ENCODE measurements at places on chromosomes 12 and 14.

- no peak for DNase-seq
Measured at GRCh38 chr12:112219195-112219594, 93.8 kb downstream of the TRAFD1 start.

DNA sequence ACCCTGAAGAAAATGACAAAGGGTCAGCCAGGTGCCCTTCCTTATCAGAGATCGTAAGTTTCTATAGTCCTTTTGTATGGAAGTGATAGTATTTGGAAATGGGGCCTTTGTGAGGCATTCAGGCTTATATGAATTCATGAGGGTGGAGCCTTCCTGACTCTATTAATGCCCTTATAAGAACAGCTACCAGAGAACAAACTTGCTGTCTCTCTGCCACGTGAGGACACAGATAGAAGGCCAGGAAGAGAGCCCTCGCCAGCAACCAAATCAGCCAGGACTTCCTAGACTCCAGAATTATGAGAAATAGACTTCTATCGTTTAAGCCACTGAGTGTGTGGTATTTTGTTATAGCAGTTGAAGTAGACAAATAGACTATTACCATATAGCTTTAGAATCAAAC, 36.7 kb downstream of the TRMT5 start:
- DNase-seq = no peak

GRCh38 chr12:116076399-116076798, 201.1 kb downstream of the MED13L start:
- DNase-seq = no peak

- DNase-seq = no peak
Measured at GRCh38 chr14:66496188-66496807, 10.1 kb downstream of the CCDC196 start.

- no peak for DNase-seq
Measured at GRCh38 chr14:35687335-35687939, 121.7 kb downstream of the RALGAPA1 start.

GRCh38 chr12:96249196-96250118, 55.3 kb downstream of the ELK3 start:
- DNase-seq = no peak

DNA sequence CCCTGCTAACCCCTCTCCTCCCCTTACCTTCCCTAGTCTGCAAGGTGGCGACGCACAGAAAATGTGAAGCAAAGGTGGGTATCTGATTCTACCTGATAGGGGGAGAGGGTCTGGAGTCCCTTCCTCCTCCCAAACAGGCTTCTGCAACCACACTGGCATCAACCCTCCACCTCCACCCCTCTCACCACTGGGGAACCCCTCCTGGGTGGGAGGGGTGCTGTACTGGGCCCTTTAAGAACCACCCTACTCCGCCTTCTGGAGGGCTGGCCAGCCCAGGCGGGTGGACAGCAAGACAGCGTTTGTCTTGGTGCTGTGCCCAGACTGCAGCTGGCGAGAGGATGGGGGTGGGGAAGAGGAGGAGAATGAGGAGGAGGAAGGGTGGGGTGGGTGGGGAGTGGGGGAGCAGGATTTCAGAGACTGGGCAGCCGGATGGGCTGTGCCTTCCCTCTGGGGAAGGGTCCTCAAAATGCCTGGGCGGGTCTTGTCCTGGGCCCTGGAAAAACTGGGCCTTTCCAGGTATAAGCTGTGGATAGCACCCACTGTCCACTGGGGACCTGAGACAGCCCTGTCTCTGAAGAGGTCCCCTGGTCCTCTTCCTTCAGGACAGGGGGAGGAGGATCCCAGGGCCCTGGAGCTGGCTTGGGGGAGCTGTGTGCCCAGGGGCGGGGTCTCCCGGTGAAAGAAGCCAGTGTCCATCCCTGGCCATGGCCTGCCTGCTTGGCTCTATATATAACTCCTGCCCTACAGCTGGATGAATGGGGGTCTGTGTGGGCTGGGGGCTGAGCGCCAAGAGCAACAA, 2.8 kb downstream of the TNS2 start:
- no peak for DNase-seq

DNA sequence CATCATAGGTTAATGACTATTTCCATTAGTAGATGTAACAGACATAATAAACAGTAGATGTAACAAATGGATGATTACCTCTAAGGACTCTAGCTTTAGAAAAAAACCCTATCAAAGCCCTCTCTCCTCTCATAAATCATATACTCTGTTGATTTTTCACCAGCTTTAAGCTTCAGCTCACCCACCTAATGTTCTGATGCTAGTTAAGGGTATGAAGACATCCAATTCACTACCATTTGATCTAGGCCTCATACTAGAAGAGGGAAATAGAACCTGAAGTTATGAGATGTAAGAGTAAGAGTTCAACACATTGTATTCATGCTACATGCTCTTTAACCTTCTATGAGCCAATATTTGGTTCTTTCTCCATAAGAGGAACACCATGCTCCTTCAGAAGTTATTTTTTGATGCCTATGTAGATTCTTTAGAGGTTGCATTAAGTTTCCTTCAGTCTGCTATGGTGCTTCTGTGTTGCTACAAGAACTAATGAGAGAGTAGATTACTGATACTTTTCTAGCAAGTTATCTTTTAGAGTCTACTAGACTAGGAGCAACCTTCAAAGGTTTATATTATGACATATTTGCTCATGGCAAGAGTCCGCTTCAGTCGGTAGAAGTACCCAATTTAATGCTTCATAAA, 16.0 kb downstream of the A2M start:
- no peak for DNase-seq

- DNase-seq = no peak
Measured at GRCh38 chr12:7667125-7667524, 1.4 kb upstream of the APOBEC1 start.

Data from cortex of kidney (tissue), 1 donor.